ENCODE measurements at places on chromosomes 7 and 10.
A peak's percentile ranks its signal among the peaks of the same experiment; 100 is the strongest.

DNA sequence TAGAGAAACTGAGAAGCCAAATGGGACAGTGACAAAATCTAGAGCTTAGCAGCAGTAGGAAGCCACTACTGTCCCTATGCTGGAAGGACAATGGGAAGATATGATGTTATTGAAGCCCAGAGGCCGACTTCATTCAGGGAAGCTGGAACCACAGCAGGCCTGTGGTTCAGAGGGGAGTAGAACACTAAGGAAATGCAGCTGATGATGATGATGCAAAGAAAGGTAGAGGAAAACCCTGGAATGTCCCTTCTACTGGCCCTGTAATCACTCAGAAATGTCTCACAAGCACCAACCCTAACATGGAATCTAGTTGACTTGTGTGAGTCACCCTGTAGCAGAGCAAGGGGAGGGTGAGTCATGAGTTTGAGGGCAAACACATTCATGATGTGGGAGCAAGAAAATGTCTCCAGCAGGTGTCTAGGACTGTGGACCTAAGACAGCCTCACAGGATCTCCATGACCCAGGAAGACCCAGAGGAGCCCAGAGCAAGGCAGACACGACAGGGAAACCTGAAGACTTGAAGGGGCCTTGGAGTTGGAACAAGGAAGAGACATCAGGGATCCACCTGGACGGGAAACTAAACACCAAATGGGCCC, 37.0 kb upstream of the LRRC17 start:
- DNase-seq = peak; percentile 15

DNA sequence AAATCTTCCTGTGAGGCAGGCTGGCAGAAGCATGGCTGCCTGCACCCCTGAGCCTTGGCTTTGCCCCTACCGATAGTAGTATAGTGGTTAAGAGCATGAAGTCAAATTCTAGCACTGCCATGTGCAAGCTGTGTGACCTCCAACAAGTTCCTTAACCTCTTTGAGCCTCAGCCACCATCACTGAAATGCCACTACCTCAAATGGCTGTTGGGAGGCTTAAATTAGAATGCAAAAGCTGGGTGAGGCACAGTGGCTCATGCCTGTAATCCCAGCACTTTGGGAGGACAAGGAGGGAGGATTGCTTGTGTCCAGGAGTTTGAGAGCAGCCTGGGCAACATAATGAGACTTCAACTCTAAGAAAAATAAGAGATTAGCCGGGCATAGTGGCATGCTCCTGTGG, 8.4 kb downstream of the SFRP5 start:
- no peak for DNase-seq

- no peak for DNase-seq
Measured at GRCh38 chr7:75914169-75914654, 743 bp upstream of the POR start.

GRCh38 chr10:97229322-97230015, 43.7 kb upstream of the SLIT1 start:
- DNase-seq = no peak

- DNase-seq = no peak
Measured at GRCh38 chr10:21523557-21524008, 1.9 kb downstream of the SKIDA1 start.

- DNase-seq = no peak
Measured at GRCh38 chr7:115953592-115954255, 76.8 kb downstream of the TFEC start.

- DNase-seq = no peak
Measured at GRCh38 chr10:71214641-71215559, 2.5 kb downstream of the UNC5B start.

GRCh38 chr7:92402920-92403759, 44.1 kb upstream of the GATAD1 start:
- no peak for DNase-seq

GRCh38 chr7:7686811-7687508, 31.4 kb downstream of the RPA3 start:
- DNase-seq = no peak

DNA sequence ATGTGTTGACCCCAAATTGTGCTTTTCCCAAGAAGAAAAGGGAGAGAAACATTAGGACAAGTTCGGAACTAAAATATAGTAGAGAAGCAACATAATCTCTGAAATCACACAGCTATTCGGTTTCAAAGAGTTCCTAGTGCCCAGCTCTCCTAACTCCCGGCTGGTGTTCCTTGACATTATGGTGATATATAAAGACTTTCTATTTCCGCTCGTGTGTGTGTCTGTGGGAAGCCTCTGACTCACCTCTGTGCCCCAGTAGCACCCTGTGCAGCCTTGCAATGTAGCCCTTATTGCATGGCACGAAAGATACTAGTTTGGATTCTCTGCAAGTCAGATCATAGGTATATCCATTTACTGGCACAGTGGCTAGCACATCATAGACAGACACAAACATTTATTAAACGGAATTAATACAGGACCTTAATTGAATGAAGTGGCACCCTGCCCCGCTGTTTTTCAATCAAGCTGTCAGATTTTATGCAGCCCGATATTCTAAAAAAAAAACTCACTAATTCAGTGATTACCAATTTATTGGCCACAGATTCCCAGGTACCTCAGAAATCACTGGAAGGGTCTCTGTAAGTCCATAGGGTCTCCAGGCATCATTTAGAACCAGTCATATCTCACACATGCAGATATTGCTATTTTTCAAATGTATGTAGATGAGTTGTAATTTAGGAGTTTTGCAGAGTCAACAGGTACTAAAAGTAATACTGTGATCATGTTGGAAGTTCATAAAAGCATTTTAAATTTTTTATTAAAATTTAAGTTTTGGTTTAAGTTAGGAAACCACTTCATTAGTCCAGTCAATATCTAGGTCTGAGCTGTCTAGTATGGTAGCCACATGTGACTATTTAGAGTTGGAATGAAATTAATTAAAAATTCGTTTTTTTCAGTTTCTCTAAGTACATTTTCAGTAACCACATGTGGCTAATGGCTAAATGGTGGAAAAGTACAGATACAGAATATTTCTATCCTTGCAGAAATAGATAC, 43.3 kb downstream of the SFTPD start:
- no peak for DNase-seq

DNA sequence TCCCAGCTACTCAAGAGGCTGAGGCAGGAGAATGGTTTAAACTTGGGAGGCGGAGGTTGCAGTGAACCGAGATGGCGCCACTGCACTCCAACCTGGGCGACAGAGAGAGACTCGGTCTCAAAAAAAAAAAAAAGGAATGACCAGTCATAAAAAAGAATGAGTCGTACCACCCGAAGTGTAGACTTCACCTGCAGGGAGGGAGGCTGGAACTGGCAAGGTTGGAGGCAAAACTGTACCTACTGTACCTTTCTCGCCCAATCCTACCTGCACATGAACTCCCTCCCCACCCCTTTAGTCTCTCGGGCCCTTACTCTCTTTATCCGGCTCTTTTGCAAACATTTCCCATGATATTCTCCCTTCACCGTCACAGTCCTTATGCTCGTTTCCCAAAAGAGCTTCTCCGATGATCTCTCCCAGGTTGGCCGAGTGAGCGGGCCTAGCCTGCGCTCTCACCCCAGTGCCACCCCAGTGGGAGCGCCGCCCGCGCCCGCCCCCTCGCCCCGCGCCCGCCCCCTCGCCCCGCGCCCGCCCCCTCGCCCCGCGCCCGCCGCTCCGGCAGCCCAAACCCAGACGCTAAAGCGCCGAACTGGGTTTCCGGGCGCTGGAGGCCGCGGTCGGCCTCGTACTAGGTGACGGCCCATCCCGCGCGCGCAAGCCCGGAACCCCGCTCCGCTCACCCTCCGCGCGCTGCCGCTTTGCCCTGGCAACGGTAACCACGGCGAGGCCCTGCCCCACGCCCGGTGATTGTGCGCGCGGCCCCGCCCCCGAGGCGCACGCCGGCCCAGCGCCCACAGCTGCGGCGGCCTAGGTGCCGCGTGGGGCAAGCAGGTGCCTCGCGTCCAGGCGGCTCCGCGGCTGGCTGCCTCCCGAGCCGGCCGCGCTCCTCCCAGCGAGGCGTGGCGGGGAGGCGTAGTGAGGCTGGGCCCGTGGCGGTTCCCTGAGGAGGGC, at the start of gene SMKR1:
SMKR1 (plus strand) TSS at position 772 of the 948 bp plus-strand sequence. CDS start 294 bp downstream, outside the sequence.
- DNase-seq = peak; percentile 93

DNA sequence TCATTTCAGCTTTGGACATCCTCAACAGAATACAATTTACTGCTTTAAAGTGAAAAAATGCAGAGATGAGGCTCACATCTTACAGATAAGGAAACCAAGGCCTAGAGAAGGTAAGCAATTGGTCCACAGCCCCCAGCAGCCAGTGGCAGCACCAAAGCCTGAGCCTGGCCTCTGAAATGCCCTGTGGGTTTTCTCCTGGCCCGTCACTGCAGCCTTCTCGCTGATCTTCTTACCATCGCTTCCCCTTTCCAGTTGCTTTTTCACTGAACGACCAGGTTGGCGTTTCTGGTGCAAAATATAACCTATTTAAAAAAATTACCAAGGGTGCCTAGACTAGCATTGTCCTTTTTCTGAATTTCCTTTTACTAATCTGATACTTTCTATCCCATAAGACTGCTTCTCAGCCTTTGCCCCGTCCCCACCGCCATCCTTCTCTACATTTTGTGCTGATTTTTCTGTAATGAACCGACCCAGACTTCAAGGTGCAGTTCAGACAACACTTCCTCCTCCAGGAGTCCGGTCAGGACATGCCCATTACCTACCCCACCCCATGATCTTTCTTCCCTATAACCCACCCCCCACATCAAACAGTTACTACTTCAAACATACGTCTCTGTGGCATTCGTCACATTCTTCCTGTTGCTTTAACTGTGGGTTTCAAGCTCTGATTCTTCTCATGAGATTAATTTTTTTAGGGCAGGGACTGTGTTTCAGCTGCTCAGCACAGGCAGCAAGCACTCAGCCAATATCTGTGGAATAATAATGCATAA, 289.4 kb downstream of the DNAJB6 start:
- no peak for DNase-seq

DNA sequence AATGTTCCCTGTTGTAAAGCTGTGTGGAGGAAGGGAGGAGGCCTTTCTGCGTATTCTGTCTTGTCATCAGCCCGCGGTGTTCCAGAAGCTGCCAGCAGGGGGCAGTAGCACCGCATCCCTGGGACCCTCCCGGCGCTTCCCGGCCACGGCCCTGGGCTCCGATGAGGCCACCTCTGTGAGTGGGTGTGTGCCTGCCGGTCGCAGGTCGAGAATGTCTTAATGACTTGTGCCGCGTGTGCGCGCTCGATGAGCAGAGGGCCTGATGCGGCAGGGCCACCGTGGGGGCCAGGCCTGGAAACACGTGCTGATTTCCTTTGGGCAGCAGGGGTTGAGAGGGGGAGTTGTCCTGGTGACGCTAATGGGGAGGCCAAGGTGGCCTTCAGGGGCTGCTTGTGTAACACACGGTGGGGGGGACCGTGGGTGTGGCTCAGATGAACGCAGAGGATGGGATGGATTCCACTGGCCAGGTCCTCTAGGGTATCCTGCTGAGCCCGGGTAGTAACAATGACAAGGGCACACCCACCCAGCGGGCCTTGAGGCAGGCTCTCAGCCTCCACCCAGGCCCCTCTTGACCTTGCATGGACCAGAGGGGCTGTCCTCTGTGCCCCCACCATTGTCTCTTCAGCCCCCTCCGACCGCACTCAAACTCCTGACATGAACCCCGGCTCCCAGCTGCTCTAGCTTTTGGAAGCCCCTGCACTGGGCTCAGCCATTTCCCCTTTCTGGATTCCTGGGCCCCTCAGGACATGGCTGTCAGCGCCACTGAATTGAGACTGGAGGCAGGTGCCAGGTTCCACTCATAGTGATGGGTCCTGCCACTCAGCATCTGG, 135.9 kb upstream of the PODXL start:
- DNase-seq = peak; percentile 30

- DNase-seq = no peak
Measured at GRCh38 chr7:10116511-10116910, 857.2 kb upstream of the PHF14 start.

DNA sequence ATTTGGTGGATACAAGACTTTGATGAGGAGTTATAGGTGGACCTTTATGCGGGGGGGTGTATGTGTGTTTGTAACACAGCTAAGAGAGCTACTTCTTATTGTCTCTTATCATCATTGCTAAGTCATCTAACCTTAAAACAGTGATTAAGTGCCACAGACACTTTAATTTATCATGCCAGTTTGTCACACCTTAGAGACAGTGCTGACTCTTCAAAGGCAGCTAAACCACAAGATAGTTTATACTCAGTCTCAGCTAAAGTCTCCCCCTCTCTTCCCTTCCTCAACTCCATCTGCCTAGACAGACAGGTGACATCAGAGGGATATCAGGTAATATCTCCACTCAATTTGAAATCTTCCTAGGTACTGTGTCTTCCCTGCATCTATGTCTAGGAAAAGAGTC, 42.2 kb downstream of the MYPN start:
- DNase-seq = no peak

Data from activated naive CD4-positive, alpha-beta T cell treated with anti-CD3 and anti-CD28 coated beads, Interleukin-2, amount 50 U/mL, for 16 hours (primary cell).